Stimulated activated naive CD8-positive, alpha-beta T cell treated with anti-CD3 and anti-CD28 coated beads, Interleukin-15, Interleukin-2, amounts not matched to agents 100 U/mL and 50 U/mL, for 24 hours (primary cell): ENCODE measurements at places on chromosomes 1 and 21.
A peak's percentile ranks its signal among the peaks of the same experiment; 100 is the strongest.

GRCh38 chr1:110557481-110557880, 38.5 kb upstream of the KCNA10 start:
- DNase-seq, result no peak

DNA sequence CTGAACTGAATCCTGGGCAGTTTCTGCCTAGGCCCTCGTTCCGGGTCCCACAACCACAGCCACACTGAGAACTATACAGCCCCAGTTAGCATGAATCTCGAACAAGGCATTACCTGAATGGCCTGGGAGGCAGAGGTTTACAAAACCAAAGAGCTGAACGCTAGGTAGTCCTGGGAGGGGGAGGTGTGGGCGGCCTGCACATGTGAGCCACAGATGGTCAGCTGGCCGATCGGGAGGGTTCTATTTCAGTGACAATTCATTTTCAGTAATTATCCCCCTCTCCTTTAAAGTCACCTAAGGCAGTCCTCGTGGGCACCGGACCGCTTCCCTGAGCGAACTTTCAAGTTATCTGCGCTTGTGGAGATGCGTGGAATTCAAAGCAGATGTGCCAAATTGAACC, 111.9 kb downstream of the GLIS1 start:
- DNase-seq, result no peak

DNA sequence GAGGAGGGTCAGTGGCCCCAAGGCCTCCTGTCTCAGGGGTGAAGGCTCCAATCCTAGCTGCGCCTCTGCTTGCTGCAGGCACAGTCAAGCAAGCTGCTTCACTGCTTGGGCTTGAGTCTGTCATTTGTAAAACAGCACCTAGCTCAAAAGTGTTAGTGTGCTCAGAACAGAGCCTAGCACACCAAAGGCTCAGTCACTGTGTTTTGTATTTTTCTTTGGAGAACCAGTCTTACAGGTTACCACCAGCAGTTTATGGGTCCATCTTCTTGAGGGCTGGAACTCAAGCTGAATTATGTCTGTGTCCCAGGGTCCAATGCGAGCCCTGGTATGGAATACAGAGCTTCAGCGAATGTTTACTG, 113.6 kb downstream of the DMRTB1 start:
- DNase-seq, result no peak

- no peak for DNase-seq
Measured at GRCh38 chr1:220226752-220227151, 45.5 kb downstream of the RAB3GAP2 start.

DNA sequence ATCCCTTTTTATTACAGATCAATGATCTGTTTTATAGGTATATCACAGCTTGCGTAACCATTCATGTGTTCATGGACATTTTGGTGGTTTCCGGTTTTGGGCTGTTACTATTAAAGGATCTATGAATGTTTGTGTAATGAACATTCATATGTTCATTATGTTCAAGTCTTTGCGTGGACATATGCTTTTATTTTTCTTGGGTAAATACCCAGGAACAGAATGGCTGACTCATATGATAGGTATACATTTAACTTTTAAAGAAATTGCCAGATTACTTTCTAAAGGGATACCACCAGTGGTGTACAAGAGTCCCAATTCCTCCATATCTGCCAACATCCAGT, 73.7 kb downstream of the SPATA46 start:
- DNase-seq, result no peak

DNA sequence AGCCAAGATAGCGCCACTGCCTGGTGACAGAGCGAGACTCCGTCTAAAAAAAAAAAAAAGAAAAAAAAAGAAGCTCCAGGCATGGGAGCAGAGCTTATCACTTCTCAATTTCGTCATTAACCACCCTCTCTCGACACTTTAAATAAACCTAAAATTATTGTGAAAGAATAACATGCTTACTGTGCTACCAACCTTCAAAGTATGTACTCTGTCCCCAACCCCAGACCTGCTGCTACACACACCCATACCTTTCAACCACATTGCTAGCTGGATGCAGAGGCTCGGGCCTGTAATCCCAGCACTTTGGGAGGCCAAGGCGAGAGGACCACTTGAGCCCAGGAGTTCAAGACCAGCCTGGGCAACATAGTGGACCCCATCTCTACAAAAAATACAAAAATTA, 38.7 kb downstream of the GNPAT start:
- no peak for DNase-seq

DNA sequence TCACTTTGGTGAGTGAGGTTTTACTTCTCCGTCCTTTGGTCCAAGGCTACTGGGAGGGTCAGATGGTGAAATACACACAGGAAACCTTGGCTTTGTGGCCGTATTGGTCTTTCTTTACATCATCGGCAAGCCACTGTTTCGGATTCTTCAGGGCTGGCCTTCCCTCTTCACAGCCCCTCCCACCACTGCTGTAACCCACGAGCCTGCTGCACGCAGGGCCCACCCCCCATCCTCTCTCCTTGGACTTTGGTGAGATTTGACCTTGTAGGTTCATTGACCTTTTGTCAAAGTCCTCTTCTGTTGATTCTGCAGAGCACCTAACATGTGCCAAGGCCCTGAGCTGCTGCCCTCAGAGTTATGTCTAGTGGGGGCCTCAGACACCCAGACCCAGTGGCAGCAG, 328.6 kb downstream of the CAMTA1 start:
- no peak for DNase-seq

DNA sequence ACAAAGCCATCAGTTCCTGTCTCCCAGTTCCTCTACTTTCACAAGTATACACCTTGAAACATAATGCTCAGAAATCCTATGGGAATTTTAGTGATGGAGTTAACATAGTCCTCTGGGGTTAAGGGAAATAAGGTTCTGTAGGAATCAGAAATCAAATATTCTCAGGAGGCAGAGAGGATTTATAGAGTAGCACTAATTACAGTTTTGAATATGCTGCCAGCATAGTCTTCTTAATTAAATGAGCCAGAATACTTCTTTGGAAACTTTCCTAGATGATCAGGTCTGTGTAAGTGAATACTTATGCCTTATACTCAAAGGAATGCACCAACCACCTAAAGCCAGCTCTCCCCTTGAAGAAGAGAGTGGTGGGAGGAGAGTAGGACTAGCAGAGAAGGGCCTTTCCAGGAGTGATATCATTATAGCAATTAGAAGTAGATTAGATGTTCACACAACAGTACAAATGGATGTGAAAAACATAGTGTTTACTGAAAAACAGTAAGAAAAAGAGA, 31.4 kb upstream of the DIRAS3 start:
- DNase-seq, result no peak

DNA sequence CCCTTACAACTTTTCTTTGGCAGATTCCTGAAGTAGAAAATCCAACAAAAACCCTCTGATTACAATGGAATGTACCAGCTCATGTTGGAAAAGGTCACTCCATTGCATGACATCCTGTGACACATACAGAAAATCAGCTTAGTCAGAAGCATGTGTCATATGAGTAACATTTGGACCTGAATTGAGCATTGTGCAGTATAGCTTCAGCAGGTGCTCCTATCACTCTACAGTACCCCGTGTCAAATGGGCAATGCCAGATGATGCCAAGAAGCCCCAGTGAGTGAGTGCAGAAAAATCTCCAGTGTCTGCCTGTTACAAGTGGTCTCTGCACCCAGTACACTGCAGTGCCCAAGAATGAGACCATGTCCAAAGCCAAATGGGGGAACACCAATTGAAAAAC, 129.7 kb upstream of the RUNX1 start:
- no peak for DNase-seq

DNA sequence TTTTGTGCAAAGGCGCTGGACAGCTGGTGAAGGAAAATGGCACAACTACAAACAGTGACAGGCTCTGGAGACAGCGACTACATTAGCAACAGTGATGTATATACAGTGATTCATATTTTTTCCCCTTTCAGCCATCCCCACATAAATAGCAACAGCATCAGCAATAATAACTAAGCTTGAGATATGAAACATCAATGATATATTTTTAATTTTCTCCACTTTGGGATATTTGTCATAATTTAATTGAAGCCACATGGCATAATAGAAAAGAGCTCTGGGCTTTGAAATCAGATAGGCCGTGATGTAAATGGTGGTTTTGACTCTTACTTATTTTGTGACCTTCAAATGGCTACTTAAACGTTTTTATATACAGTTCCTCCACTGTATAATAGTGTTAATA, 764.3 kb upstream of the PRMT6 start:
- DNase-seq, result no peak

GRCh38 chr1:241542199-241542907, 10.2 kb downstream of the KMO start:
- no peak for DNase-seq

GRCh38 chr1:189616893-189617292, 860.8 kb downstream of the BRINP3 start:
- DNase-seq, result no peak

GRCh38 chr1:177235350-177235749, 64.6 kb downstream of the BRINP2 start:
- no peak for DNase-seq

- no peak for DNase-seq
Measured at GRCh38 chr1:57269630-57270225, 154.1 kb downstream of the DAB1 start.

GRCh38 chr21:28538987-28539622, 453.6 kb downstream of the LTN1 start:
- DNase-seq, result no peak

- no peak for DNase-seq
Measured at GRCh38 chr1:99648107-99648506, 2.2 kb downstream of the PALMD start.

GRCh38 chr21:37373539-37373938, 7.0 kb downstream of the DYRK1A start:
- DNase-seq, result no peak

GRCh38 chr1:115796897-115797296, 28.4 kb upstream of the CASQ2 start:
- DNase-seq, result no peak

DNA sequence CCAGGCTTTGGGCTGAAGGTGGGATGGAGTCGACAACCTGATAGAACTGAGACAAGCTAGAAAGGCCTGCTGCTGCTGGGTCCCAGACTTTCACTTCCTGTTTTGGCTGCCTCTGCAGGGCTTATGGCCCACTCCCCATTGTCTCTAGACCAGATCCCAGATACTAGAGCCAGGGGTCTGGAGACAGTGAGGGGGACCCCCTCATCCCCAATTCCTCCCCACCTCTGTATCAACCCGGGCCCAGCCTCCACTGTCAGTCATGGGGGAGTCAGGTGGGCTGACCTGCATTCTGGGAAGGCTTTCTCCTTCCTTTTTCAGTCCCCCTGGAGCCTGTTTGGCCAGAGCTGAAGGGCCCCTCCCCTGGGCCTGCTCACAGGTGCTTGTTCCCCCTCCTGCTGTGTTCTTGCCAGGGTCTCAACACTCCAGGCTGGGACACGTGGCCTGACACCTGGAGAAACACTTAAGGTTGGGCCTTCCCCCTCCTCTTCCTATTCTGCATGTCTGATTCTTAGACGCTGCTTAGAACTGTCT, 18.0 kb upstream of the ETV3L start:
- DNase-seq, result no peak

- no peak for DNase-seq
Measured at GRCh38 chr1:198677027-198677426, 38.2 kb downstream of the PTPRC start.

DNA sequence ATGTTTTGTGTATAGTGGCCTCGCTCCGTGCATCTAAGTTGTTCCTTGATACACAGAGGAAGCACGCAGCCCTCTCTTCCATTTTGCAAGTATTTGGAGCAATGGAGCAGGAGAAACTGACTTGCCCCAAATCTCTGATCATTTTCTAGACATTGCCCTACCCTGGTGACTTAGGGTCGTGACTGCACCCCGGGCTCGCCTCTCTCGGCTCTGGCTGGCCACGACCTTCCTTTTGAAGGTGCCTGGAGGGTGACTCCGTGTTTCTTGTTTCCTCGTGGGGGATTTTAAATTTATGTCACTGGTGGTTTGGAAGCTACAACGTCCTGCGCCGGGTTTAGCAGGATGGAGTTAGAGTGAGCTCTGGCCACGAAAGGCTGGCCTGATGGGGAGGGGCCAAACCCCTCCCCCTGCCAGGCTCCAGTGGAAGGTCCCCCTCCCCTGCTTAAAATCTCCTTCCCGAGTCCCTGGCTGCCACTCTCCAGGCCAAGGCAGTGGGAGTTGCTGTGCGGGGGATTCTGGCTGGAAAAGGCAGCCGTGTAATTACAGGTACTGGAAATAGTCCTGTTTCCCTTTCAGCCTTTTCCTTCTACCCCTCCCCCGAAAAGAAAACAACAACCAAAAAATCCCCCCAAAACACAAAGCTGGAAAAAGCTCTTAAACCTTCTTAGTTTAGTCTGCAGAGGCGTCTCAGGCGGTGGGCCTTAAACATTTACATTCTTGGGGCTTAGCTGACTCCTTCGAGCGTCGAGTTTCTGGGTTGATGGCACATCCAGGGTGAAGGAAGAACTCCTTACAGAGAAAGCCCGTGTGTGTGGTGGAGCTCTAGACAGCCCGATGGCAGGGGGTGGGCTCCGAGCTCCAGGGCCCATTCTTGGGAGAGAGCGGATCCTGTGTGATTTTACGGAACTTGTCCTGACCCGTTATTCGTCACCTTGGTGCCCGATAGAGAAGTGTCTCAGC, 28.1 kb downstream of the SPSB1 start:
- DNase-seq, result no peak

GRCh38 chr21:39715804-39716397, 29.1 kb upstream of the IGSF5 start:
- peak; percentile 56 for DNase-seq

DNA sequence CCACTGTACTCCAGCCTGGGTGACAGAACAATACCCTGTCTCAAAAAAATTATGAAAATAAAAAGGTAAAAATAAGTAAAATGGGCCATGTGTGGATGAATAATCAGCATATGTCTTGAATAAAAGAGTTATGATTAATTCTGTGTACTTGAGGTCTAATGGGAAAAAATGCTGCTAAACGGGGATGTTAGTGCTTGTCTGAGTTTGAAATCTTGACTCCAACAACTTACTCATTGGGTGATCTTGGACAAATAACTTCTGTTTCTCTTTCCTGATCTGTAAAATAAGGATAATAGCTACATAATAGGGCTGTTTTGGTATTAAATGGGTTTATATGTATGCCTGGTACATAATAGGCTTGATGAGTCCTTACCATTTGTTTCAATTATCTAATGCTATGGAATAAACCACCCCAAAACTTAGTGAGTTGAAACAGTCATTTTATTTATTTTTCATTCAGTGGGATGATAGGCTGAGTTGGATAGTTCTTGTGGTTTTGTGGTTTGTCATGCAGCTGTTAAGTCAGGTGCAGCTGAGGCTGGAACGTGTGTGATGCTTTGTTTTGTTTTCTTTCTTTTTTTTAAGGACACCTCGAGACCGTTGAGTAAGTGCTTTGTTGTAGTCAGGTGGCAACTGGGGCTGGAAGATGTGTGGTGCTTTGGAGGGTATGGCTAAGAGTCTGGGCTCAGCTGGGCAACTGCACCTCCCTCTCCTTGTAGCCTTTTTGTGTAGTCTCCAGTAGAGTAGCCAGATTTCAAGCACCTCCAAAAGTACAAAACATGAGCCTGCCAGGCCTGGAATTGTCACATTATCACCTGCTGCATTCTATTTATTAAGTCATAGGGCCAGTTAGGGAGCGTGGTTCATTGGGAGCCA, 4.9 kb downstream of the MDM4 start:
- peak; percentile 38 for DNase-seq

GRCh38 chr1:246642719-246643118, 76.5 kb downstream of the CNST start:
- no peak for DNase-seq
